T-helper 17 cell (primary cell): ENCODE measurements at places on chromosomes 2 and 18. TPM values are rescaled to one million over a fixed set of nuclear protein-coding genes. Genes with fewer than 3 reads are reported as not detected.

The PLEK gene
- total RNA-seq: 34.8 TPM

The HOXD1 gene
- total RNA-seq: not detected

The LRP2 gene
- not detected for total RNA-seq

The COL3A1 gene
- 0.12 TPM for total RNA-seq

The RNF125 gene
- total RNA-seq: 50.6 TPM

The AKAIN1 gene
- not detected for total RNA-seq

The CFAP65 gene
- total RNA-seq: not detected

The CCDC68 gene
- not detected for total RNA-seq

The HRH4 gene
- total RNA-seq: 3.2 TPM
